ENCODE measurements at places on chromosomes 3 and 15.

DNA sequence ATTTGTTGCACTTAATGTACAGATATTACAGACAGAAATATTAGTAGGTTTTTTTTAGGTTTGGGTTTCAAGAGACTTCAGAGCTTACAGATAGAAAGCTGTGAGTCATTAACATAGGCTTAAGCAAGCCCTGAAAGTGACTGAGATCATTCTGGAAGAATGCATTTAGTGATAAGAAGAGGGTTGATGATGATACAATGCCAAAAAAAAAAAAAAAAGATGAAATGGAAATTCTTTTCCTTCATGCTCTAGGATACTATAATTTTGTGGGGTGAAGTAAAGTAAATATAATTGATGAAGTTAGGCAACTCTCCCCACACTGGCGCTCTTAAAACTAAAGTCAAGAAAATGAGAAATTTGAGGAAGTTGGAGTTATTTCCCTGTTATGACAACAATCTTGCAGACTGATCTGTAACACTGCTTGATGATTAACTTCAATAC, 169.4 kb upstream of the ZNF385D start:
- DNase-seq, result no peak

- DNase-seq, result no peak
Measured at GRCh38 chr15:37223089-37223488, 122.7 kb upstream of the MEIS2 start.

DNA sequence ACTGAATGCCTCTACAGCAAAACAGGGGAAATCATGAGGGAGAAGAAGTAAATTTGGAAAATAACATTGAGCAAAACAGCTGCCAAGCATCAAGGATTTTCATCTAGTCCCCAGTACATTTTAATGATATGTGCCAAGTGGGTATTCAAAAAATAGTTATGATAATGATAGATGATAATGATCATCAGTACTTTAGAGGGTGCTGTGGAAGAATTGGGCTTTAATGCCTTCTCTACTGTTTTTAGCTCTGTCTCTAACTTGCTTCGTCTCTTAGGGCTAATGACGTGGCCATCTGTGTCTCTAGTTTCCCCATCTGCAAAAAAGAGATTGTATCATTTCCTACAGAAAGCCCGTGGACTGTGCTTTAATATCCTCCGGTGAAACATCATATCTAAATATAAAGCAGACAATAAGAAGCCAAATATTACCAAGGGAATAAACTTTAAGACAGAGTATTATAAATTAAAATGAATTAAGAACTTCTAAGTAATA, 10.2 kb upstream of the FSIP1 start:
- no peak for DNase-seq

DNA sequence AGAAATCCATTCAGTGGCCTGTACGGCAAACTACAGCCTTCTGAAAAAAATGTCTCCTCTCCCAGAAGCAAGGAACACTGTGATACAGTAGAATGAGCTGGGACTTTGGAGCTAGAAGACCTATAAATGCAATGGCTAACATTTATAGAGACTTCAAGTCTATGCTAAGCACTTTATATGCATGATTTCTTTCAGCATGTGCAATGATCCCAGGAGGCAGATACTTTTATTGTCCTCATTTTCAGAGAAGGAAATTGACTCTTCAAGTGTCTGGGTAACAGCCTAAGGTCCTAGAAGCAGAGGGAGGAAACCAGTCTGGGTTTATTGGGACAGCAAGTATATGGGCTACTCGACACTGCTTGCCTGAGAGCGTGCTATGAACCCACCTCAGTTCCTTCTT, 140.9 kb downstream of the ALDH1A2 start:
- no peak for DNase-seq

DNA sequence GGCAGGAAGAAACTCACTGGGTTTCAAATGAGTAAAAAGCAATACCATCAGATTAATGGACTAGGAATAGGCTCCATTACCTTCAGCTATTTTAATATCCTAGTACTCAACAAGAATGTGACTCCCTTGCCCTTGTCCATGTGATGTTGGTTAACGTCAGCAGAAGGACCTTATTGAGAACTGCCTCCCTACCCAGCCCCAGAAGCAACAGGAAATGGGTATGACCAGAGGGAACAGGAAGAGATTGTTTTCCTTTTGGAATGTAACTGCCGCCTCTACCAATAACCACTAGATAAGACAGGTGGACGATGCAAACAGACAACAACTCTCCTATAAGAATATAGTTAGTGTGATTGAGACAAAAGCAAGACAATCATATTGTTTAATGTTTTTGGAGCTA, 10.4 kb upstream of the MME start:
- no peak for DNase-seq

DNA sequence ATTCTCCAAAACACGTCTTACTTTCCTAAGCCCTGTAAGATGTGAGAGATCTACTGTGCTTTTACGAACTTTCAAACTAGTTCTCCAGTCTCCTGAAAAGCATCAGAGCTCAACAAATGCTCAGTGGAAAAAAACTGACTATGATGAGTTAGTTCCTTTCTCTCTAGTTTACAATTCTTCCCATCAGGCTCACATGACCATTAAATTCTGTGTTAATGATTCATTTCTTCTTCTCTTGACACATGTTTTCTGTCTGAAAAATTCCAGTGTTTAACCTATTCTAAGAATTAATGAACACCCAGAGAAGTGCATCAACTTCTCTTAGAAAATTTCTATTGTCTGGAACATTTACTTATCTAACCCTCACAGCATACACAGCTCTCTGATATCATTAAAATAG, 844.3 kb downstream of the SI start:
- no peak for DNase-seq

- no peak for DNase-seq
Measured at GRCh38 chr3:176964661-176965060, 232.6 kb downstream of the TBL1XR1 start.

- no peak for DNase-seq
Measured at GRCh38 chr3:5054098-5054497, 68.0 kb upstream of the ARL8B start.

GRCh38 chr15:61943992-61944391, 116.3 kb downstream of the VPS13C start:
- no peak for DNase-seq

DNA sequence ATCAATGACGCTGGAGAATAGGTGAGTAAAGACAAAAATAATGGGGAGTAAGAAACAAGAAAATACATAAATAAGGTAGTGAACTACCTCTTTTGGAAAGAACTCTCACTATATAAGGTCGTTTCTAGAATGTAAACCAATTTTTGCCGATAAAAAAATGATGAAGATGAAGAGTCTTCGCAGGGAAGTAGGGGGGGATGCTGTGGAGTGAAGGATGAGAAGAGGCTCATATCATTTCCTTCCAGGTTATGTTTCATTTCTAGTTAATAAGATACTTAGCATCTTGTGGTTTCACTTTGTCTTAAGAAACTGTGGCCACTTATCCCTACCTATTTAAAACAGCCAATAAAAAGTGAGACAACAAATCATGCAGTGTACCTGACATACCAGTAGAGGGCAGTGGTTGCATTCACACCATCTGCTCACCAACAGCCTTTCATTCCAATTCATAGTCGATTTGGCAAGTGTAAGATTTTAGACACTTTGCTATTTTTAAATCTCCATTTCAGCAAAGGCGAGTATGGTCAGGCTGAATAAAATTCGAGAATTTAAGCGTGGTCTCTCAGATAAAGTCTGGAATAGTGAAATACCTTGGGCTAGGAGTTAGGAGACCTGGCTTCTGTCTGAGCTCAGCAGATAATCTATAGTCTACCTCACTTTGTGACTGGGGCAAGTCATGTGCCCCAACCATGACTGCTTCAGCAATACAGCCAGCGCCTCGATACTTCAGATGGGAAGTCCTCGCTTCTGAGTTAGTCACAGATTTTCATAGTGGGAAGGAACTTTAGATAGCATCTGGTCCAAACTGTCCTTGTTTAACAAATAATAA, 28.9 kb upstream of the ICE2 start:
- DNase-seq, result peak; percentile 61

GRCh38 chr3:81186412-81186811, 575.0 kb downstream of the GBE1 start:
- DNase-seq, result no peak

DNA sequence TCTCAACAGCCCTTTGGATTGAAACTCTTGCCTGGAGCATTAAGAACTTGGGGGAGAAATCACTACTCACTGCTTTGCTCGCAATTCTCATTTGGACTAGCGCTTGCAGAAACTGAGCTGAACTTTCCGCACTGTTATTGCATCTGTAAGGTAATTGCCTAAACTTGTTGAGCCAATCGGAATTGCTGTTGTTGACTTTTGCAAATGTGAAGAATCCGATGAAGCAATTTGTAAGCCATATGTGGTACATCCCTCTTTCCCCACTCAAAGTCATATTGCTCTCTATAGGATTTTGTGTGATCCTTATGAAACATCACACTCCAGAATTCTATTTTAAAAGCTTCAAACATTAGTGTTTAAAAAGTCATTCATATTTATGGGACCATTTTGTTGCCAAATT, 191.7 kb upstream of the GBE1 start:
- no peak for DNase-seq

DNA sequence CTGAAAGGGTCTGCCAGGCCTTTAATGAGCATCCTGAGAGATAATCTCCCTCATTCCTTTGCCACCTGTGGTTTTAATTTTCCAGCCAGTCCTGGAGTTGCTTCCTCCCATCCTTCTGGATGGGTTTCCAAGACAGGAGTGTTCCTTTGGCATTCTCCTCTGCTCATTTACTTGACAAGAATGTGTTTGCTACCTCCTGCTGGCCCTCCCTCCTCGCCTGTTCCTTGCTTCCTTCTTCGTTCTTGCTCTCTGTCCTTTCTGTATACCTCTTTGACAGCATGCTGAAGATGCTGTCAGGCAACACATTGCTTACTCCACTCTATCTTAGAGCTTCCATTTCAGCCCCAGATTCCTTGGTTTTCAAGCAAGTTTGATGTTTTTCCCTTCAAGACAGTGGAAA, 46.0 kb downstream of the ERC2 start:
- no peak for DNase-seq

- no peak for DNase-seq
Measured at GRCh38 chr15:99143655-99144610, 39.1 kb downstream of the SYNM start.

- no peak for DNase-seq
Measured at GRCh38 chr15:75052972-75053747, 29.8 kb downstream of the PPCDC start.
